ENCODE measurements at places on chromosomes 12 and 14. TPM values are rescaled to one million over a fixed set of nuclear protein-coding genes. Genes with fewer than 3 reads are reported as not detected.

- no peak for DNase-seq
Measured at GRCh38 chr12:80700327-80700726, 7.1 kb upstream of the MYF6 start.

PTGDR gene
- not detected for total RNA-seq

DNA sequence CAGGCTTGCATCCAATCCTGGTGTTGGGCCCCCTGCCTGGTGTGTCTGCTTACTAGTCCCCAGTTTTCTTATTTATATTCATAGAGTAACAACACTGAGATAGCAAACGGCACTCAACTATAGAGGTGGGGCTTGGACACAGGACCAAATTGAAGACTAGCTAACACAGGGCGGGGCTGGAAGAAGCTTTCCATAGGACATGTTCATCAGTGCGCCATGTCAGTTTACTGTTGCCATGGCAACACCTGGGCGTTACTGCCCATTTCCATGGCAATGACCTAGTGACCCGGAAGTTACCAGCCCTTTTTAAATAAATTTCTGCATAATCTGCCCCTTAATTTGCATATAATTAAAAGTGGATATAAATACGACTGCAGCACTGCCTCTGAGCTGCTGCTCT, 275.5 kb upstream of the TMEM132C start:
- no peak for DNase-seq

GRCh38 chr12:65892841-65893251, 68.6 kb downstream of the HMGA2 start:
- no peak for DNase-seq

ANKLE2 gene
- 82.9 TPM for total RNA-seq

GRCh38 chr14:100348784-100349685, 25.9 kb downstream of the SLC25A47 start:
- no peak for DNase-seq

DACT1 gene
- 1.7 TPM for total RNA-seq

DNA sequence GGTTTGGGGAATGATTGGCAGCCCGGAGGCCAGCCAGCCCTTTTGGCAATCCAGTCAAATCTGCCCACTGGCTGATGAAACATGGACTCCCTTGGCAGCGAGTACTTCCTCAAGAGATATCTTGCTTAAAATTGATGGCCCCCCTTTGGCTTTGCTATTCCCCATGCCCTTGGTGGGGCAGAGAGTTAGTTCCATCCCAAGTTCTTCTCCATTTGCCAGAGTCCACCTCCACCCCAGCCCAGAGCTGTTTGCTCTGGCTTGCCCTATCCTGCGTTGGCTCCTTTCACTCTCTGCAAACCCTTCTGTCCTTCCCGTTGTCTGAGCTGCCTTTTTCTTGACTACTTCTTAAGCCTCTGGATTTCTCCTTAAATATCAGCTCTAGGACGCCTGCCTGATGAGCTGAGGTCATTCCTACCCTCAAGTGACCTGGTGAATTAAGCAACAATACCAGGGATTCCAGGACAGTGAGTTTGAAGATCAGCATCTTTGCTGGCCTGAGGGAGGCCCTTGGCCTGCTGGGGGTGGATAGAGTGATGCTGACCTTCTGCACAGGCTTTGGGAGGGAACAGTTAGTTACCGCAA, 212.0 kb downstream of the CACNA1C start:
- no peak for DNase-seq

DNA sequence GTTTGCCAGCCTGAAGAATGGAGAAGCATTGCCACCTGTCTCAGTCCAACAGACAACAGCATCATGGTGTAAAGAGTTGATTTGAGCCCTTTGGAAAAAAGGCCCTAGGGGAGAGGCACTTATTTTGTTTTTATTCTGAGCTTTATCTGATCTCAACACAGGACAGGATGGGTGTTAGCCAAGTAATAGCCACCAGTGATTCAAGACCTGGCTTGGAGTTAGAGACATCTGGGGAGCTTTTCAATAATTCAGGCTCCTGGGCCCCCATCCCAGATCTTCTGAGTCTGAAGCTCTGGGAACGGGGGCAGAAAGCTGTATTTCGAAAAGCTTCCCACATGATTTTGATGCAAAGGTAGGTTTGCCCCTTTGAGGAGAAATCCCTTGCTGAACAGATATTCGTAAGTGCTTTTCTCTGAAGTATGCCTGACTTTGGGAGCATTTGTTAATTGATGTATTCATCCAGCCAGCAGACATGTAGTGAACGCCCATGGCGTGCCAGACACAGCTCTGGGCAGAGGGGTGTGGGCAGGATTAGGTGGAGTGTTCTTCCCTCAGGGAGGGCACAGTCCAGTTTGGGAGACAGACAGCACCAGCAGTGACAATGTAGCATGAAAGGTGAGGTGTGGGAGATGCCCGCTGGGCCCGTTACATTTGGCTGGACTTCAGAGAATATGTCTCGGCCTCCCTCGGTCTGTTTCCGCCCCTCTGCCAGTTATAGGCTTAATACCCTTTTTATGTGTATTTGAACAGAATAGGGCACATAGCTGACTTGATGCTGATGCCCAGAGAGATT, 72.5 kb downstream of the TSPAN9 start:
- DNase-seq: no peak

PIK3C2G gene
- not detected for total RNA-seq

GRCh38 chr12:47102845-47103651, 23.3 kb upstream of the AMIGO2 start:
- no peak for DNase-seq

GRCh38 chr12:107277855-107278254, 184.5 kb upstream of the CRY1 start:
- DNase-seq: no peak

DNA sequence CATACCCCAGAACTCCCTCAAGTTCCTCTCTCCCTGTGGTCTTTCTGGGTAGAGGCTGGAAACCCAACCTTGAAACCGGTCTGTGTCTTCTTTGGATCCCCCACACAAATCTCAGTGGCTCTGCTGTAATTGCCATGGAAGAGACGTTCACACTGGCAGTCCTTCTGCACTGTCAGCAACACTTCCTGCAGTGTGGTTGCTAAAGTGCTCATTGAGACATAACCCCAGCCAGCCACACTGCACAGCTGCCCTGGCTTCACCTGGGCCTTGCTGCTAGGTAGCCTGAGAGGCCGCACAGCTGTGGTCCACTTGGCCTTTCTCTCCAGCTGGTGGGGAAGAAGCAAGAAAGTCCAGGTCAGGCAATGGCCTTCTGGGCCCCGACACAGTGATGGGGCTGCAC, 2.4 kb downstream of the GZMH start:
- no peak for DNase-seq

KLHL33 gene
- 0.04 TPM for total RNA-seq

ABCC9 gene
- not detected for total RNA-seq

GPX2 gene
- not detected for total RNA-seq

VWF gene
- total RNA-seq: not detected

DNA sequence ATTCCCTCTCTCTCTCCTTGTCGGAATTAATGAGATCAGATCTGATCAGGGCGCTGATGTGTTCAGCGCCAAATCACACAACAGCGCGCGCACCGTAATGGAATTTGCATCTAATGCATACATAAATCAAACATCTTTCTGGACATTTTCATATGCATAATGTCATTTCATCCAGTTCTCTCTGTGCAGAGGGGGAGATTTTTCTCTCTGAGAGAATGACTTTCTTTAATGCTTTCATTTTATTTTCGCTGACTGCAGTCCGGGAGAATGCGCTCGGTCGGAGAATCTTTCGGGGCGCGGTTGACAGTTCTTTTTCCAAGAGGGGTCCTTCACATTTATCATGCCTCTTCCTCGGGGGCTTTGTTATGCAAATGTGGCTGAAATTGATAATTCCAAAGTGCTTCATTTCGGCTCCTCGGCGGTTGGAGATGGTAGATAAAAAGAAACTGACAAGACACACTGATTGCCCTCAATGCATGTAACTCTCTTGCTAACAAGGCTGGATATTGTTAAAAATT, 615.9 kb downstream of the VRK1 start:
- DNase-seq: no peak

CAPZA3 gene
- total RNA-seq: not detected

- DNase-seq: no peak
Measured at GRCh38 chr14:60933920-60934655, 46.8 kb downstream of the TRMT5 start.

DNA sequence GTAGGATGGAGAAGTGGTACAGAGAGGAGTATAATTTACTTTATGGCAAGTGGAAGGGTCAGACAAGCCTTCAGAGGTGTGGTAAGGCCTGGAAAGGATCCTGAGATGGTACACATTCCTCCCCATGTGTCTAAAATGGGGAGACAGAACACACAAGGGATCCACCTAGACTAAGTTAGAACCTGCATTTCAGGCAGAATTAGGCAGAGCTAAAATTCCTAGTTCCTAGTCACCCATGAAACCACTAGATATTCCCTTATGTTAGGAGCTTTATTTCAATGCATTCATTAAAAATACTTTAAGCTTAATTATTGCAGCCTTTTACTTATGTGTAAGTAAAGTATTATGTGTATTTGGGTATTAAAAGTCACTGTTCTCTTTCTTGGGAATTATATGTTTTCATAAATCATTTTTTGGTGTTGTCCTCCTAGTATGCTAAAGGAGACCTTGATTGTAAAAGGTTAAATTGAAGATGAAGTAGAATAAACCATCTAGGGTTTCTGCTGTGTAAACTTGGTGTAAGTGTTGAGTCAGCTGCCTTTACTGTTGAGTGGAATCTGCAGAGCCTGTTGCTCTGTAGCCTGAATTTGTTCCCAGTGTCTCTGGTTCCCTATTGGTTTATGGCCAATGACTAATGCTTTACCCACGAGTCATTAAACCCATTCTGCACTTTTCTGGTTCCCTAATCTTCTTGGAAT, 423.2 kb downstream of the ATP23 start:
- no peak for DNase-seq

KRT75 gene
- not detected for total RNA-seq

- no peak for DNase-seq
Measured at GRCh38 chr14:106874350-106874749, 1348.0 kb downstream of the TMEM121 start.

- no peak for DNase-seq
Measured at GRCh38 chr14:72089625-72090024, 157.4 kb downstream of the RGS6 start.

DNA sequence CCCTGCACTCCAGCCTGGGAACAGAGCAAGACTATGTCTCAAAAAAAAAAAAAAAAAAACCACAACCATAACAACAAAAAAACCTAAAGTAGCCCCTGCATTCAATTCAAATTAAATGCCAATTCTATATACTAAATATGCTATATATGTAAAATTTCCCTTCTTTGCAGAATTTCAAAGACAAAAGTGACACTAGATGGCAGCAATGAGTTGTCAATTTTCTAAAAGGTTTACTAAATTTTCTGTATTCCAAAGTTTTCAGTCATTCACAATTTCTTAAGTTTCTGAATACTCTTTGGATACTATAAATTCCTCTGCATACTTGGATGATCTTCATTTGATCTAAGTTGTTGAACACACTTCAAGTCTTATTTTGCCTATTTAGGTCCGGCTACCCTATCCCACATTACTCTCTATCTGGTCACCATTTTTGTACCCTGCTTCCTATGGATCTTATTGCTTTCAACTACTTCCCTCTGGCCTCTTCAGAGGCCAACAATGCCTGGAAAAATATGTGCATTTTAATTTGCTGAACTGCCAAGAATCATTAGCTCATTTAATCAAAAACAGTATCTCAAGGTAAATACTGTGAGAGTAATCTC, 27.9 kb downstream of the HNRNPC start:
- no peak for DNase-seq

DNA sequence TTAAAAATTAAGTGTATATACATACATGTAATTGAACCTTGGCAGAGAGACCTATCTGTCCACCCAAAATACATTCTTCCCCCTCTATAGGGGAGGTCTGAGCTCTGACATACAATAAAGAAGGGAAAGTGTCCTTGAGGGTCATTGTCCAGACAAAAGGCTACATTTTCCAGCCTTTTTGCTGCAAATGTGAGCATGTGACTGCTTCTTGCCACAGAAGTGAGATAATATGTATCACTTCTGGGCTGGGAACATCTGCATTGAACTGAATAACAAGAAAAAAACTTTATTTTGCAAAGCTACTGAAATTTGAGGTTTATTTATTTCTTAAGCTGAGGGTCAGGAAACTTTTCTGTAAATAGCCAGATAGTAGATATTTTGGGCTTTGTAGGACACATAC, 131.3 kb downstream of the TBC1D30 start:
- no peak for DNase-seq

GRCh38 chr12:30988646-30989286, 62.2 kb downstream of the TSPAN11 start:
- DNase-seq: no peak

- DNase-seq: no peak
Measured at GRCh38 chr12:78802593-78802992, 62.0 kb upstream of the SYT1 start.

DNA sequence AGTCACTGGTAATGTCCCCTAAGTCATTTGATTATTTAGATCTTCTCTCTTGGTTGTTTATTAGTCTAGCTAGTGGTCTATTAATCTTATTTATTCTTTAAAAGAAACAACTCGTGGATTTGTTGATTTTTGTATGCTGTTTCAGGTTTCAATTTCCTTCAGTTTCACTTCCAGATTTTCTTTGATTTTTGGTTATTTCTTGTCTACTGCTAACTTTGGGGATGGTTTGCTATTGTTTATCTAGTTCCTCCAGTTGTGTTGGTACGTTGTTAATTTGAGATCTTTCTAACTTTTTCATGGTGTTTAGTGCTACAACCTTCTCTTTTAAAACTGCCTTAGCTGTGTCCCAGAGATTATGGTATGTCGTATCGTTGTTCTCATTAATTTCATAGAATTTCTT, 18.5 kb upstream of the CD69 start:
- no peak for DNase-seq

POU6F1 gene
- total RNA-seq: 14.9 TPM

GRCh38 chr12:41277100-41277945, 89.2 kb downstream of the PDZRN4 start:
- no peak for DNase-seq

DNA sequence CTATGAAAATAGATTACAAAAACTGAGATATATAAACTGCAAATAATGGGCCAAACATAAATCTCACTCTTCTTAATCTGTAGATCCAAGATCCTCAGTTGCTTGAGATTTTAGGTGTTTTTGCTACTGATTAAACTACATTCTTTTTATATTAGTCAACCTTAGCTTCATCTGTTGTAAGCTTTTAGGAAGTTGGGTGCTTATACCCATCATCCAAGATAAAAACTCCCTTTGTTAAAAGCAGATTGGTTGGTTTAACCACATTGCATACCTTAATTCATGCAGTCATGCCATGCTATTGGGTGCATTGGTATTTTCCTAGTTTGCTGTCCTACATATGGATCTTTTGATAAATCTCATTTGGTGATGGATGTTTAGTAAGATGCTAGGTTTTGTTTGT, 46.2 kb upstream of the DIP2B start:
- no peak for DNase-seq

PIP4P1 gene
- total RNA-seq: 29.1 TPM

DNA sequence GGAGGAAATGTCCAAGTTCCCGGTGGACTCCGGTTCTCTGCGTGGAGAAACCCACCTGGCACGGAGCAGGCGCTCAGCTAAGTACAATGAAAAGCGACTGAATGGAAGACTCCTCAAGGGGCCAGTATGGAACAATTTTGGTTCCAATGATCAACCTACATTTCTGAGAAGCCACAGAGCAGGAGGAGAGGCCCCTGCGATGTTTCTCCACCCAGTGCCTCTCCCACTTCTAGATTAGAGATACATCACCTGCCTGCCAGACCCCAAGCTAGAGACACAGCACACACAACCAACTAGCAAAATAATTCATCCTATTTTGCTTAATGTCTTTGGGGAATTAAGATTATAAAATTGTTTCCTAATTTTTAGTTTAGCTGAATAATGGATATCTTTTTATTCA, 38.8 kb downstream of the ATG14 start:
- no peak for DNase-seq

MYF6 gene
- total RNA-seq: not detected

All from activated naive CD4-positive, alpha-beta T cell treated with anti-CD3 and anti-CD28 coated beads, Interleukin-2, amount 50 U/mL, for 72 hours (primary cell).